ENCODE measurements at places on chromosomes 4 and X.

- no peak for DNase-seq
These were observed 7.8 kb upstream of the NUP54 start for GRCh38 chr4:76155979-76156378.

DNA sequence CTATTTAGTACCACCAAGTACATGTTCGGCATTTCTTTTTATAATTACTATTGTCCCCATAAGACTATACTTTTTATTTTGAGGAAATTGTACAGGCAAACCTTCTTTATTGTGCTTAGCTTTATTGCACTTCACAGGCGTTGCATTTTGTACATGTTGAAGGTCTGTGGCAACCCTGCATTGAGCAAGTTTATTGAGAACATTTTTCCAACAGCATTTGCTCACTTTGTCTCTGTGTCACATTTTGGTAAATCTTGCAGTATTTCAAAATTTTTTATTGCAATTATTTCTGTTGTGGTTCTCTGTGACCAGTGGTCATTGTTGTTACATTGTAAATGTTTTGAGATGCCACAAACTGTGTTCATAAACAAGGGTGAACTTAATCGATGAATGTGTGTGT is 10.8 kb upstream of the CXCL5 start:
- no peak for DNase-seq

- DNase-seq = no peak
These were observed 9.3 kb downstream of the PAGE4 start for GRCh38 chrX:49838374-49838773.

- DNase-seq = no peak
These were observed 191.1 kb downstream of the KCTD8 start for GRCh38 chr4:44257461-44257860.
